ENCODE measurements at places on chromosomes 2 and 18. TPM values are rescaled to one million over a fixed set of nuclear protein-coding genes. Genes with fewer than 3 reads are reported as not detected.

Gene LRRTM1
- total RNA-seq: not detected

Gene CYTIP
- not detected for total RNA-seq

Gene PPP1R1C
- 1.9 TPM for total RNA-seq

Gene ALK
- not detected for total RNA-seq

Gene MSH2
- 46.0 TPM for total RNA-seq

Gene FKBP1B
- 10.1 TPM for total RNA-seq

Gene MERTK
- 1.5 TPM for total RNA-seq

Gene VSNL1
- not detected for total RNA-seq

Gene TLX2
- total RNA-seq: 0.36 TPM

Gene SPR
- total RNA-seq: 144 TPM

Gene PAX8
- 0.65 TPM for total RNA-seq

Gene CAPN14
- total RNA-seq: not detected

Gene CERS6
- total RNA-seq: 17.6 TPM

Gene EGR4
- total RNA-seq: 0.09 TPM

Gene SYT4
- total RNA-seq: not detected

Gene DSC2
- 0.65 TPM for total RNA-seq

Gene KLHL30
- 0.17 TPM for total RNA-seq

Gene IL36G
- total RNA-seq: not detected

Gene CDH19
- 1.2 TPM for total RNA-seq

Gene FAM124B
- not detected for total RNA-seq

Gene PDE1A
- 0.17 TPM for total RNA-seq

Gene STARD6
- total RNA-seq: not detected

Gene ADAM23
- 9.6 TPM for total RNA-seq

Gene GNAL
- 8.0 TPM for total RNA-seq
